ENCODE measurements at places on chromosomes 2 and 18.

GRCh38 chr18:23377669-23378301, 75.3 kb upstream of the RIOK3 start:
- ATAC-seq: peak; percentile 87

GRCh38 chr2:141767691-141768090, 363.1 kb downstream of the LRP1B start:
- no peak for ATAC-seq

DNA sequence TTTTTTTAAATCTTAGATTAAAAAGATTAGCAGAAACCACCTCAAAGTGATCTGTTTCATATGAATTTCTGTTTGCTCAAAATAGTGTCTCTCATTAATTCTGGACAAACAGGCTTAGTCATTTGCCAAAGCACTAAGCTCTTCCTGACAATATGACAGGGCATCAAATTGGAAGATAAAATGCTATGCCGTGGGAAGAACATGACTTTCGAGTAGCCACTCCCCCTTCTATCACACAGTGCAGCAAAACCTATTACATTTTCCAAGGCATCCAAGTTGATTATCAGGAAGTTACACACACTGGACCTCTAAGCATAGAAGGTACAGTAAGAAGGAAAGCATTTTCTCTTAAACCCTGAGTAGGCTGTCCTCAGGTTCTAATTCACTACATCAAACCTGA, 89.5 kb downstream of the STK39 start:
- ATAC-seq: peak; percentile 46

DNA sequence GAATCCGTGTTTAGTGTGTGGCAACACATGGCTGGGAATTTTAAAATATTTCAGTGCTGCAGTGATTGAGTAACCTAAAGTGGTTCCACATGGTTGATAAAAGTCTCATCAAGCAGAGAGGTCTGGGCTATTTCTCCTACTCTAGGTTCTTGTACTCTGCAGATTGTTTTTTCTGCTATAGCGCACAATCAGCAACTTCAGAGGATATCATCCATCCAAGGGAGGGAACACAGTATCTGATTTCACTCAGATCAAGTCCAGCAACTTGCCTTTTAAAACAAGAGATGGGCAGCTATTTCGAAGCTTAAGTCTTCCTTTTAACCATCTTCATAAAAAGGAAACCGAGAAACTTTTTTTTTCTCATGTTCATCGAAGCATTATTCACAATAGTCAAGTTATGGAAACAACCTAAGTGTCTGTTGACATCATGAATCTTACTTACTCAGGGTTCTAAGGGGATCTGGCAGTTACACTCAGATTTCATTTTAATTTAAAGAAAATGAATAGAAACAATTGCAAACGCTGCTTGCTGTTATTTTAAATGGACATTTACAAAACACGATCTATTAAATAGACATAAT, 172.7 kb upstream of the TRIB2 start:
- peak; percentile 31 for ATAC-seq

GRCh38 chr18:68435581-68435980, 279.3 kb downstream of the TMX3 start:
- no peak for ATAC-seq
